ENCODE measurements at places on chromosomes 1 and 21.

DNA sequence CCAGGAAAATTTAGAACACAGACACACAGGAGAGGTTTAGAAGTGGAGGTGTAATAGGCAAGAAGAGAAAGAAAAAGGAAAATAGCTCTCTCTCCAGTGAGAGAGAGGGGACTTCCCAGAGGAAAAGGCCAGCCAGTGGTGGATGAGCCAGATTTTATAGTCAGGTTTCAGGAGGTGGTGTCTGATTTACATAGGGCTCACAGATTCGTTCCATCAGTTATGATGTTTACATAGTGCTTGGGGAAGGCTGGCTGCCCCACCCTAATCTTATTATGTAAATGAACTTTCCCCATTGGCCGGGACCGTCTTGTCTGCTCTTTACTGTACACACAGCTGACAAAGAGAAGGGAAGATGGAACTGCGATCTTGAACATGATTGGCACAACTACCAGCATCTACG, 797.3 kb downstream of the PLA2G4A start:
- DNase-seq = peak; percentile 25

DNA sequence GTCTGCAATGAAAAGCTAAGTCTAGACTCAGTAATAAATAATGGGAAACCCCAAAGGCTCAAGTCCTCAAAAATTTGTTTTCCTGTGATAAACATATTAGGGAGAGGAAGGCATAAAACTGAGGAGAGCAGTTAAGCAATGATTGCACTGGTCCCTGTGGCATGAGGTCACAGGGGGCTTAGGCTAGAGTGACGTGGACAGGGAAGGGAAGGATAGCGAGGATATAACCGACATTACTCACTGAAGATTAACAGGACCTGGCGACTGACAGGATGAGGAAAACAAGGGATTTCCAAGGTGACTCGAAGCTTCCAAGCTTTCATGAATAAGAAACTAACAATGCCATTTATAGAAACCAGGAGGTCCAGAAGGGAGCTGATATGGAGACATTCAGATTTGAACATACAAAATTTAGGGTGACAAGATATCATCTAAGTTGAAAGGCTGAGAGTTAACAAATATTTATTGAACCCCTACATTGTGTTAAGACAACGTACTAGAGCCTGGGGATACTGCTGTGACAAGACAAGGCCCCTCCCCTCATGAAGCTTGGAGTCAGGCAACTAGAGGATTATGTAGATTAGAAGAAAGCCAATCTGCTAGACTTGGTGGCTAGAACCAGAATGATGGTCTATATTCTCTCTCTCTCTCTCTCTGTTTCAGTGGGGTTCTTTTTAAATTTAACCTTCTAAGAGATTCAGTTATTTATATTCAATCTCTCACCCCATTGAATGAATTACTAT, 33.2 kb upstream of the PKN2 start:
- no peak for DNase-seq

GRCh38 chr1:91059157-91059556, 37.3 kb upstream of the ZNF644 start:
- no peak for DNase-seq

DNA sequence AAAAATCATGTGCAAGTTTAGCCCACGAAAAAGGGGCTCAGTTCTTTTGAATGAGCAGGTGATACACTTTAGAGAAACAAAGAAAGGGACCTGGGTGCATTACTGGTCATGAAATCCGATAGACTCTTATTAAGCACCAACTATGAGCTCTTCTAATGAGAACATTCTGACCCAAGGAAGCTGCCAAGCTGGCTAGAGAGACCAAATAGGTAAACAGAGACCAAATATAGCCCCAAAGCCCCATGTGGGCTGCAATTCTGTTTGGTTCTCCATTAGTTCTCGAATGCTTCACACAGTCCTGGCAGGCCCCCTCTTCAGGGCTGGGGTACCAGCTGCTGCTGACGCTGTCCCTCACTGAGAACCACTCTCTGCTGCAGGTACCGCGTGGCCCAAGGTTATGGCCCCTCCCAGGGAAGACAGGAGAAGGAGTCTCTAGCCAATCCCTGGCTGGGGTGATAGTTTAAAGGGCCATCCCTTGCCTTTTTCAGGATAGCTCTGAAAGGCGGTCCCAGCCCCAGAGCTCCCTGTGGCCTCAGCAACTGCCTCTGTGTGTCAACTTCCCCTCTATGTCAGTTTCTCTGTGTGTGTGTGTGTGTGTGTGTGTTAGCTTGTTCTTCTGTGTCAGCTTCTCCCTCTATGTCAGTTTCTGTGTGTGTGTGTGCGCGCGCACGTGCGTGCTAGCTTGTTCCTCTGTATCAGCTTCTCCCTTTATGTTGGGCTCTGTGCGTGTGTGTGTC, 7.1 kb upstream of the UBXN10 start:
- DNase-seq = no peak

DNA sequence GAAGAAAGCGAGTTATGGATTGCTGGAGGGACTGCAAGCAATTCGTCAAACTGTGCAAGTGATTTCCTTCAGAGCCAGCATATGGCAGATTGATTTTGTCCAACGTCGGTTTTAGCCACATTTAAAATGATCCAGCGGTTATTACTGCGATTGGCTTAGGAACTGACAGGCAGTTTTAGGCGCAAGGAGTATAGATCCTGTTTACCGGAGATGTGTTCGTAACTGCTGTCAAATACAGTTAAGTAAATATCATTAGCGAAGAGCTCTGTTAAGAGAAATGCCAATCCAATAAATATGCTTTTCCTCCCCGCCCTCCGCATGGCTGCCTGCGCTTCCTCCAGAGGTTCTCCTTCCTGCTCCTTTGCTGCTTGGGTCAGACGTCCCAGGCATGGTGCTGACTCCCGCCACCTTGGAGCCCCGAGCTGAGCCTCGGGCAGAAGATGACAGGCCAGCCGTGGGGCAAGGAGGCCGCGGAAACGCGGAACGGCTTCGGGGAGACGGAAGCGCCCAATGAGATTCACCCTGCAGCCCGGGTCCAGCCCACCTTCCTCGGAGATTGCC, 9.4 kb upstream of the BARHL2 start:
- DNase-seq = no peak

DNA sequence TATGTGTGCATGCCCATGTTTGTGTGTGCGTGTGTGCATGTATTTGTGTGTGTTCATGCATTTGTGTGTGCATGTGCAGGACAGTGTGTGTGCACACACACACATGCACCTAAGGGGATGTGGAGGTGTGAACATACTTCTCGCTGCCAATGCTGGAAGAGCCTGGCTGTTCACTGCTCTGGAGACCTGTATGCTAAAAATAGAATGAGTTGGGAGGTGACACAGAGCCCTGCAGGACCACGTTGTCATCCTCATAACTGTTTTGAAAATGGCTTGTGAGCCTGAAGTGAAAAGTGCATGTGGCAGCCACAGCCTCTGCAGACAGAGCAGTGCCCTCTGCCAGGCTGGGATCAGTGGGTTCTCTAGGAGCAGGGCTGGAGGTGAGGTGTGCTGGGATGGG, 95.8 kb downstream of the AJAP1 start:
- no peak for DNase-seq

GRCh38 chr1:204902671-204903070, 32.0 kb downstream of the NFASC start:
- DNase-seq = no peak

DNA sequence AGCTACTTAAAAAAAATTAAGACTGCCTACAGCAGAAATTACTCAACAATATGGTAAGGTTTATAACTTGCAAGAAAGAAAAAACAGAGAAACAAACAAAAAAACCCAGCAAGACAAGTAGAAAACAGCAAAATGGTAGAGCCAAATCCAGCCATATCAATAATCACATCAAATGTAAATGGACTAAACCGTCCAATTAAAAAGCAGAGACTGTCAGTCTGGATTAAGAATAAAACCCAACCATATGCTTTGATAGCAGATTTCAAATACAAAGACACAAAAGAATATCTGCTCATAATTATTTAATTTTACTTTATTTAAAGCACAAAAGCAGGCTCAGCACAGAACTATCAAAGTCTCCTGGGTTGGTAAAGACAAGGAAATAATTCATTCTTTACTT, 17.5 kb downstream of the PACC1 start:
- no peak for DNase-seq

- DNase-seq = no peak
Measured at GRCh38 chr1:162550925-162551324, 10.6 kb upstream of the UAP1 start.

GRCh38 chr1:3050603-3051002, 18.4 kb upstream of the PRDM16 start:
- no peak for DNase-seq

GRCh38 chr1:3708791-3709190, 43.5 kb upstream of the CCDC27 start:
- no peak for DNase-seq

DNA sequence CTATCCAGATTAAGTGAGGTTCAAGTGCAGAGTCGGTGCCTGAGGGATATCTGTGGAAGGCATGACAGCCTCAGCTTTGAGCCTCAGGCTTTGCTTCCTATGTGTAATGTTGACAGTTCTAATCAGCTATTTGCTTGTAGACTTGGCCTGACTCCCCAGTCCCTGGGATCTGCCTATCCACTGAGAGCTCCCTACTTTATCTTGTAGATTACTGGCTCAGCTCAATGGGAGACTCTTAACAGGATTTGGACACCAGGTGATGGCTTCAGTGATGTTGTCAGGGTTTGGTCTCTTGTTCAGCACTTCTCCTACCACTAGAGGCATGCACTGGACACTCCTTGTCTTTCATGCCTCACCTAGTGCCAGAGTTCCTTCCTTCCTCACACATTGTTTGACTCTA, 126.6 kb upstream of the BEND5 start:
- DNase-seq = no peak

GRCh38 chr1:36884029-36884701, 150.2 kb downstream of the GRIK3 start:
- DNase-seq = no peak

DNA sequence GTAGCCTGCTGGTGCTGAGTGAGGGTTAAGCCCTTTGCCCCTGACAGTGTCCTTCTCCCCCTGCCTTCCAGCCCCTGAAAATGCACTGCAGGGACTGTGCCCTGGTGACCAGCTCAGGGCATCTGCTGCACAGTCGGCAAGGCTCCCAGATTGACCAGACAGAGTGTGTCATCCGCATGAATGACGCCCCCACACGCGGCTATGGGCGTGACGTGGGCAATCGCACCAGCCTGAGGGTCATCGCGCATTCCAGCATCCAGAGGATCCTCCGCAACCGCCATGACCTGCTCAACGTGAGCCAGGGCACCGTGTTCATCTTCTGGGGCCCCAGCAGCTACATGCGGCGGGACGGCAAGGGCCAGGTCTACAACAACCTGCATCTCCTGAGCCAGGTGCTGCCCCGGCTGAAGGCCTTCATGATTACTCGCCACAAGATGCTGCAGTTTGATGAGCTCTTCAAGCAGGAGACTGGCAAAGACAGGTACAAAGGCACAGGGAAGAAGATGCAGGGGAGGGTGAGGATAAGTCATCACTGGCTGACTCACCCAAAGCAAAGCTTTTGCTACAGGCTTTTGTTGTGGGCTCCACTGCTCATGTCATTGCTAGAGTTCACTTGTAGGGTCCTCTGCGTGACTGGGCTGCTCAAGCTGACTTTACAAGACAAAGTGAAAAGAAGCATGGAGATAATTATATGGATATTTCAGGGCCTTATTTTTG, 174.9 kb downstream of the PIGK start:
- no peak for DNase-seq

- no peak for DNase-seq
Measured at GRCh38 chr1:188364927-188365449, 1536.2 kb downstream of the PLA2G4A start.

DNA sequence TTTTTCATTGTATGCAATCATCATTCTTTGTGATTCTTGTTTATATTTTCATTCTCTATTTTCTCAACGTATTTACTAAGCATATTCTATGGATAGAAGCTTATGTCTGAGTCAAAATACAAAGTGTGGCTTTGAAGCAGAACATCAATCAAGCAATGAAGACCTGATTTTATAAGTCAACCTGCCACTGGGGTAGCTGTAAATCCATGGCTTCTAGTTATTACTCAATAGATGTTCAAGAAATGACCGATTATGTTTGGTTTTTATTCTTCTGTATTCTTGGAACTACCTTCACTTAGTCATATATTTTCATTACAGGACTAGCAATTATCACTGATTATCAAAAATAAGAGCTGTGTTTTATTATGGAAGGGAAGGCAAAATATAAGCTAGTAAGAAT, 20.5 kb upstream of the PTGS2 start:
- DNase-seq = no peak

Data from NCI-H2081 (cell line).